ENCODE measurements at places on chromosomes 2 and 18. TPM values are rescaled to one million over a fixed set of nuclear protein-coding genes. Genes with fewer than 3 reads are reported as not detected.

GRCh38 chr2:216516730-216517350, 18.2 kb downstream of the RPL37A start:
- DNase-seq = peak; percentile 25

- no peak for DNase-seq
Measured at GRCh38 chr2:121237336-121237979, 47.5 kb downstream of the TFCP2L1 start.

- no peak for DNase-seq
Measured at GRCh38 chr2:489084-489483, 188.1 kb downstream of the TMEM18 start.

- DNase-seq = no peak
Measured at GRCh38 chr2:216594081-216594480, 39.1 kb upstream of the IGFBP2 start.

Gene ALPI
- not detected for total RNA-seq

Gene EMILIN1
- total RNA-seq = 0.95 TPM

Gene PLGLB2
- 3.7 TPM for total RNA-seq

Gene MYO3B
- total RNA-seq = not detected
